HuH-7 (cell line): ENCODE measurements at places on chromosomes 7 and 10.

- no peak for DNase-seq
These were observed 1.1 kb upstream of the TARP start for GRCh38 chr7:38274486-38274885.

GRCh38 chr7:7201578-7202374 is 19.4 kb downstream of the C1GALT1 start:
- no peak for DNase-seq

GRCh38 chr7:26112203-26112740 is 39.7 kb upstream of the NFE2L3 start:
- DNase-seq: no peak

DNA sequence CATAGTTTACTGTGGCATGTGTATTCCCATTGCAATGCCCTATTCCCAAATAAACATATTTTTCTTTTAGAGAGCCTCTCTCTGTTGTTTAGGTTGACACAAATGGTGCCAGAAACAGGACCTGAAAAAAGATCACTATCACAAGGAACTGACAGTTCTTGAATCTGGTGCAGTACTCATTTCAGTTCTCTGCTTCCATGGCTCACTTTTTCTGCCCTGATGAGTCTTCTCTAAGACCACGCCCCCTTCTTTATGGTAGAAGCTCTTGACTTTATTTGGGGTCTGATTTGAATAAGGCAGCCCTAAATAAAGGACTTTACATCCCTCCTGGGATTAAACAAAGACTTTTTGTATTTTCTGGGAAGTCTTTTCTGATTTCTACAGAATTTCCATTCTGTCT is 3.5 kb upstream of the CCDC126 start:
- no peak for DNase-seq

GRCh38 chr10:100895896-100896295 is 16.9 kb upstream of the SLF2 start:
- DNase-seq: no peak
